Stimulated activated naive CD4-positive, alpha-beta T cell treated with Interleukin-2 at 50 U/mL for 16 hours (primary cell): ENCODE measurements at places on chromosomes 6 and 20.
A peak's percentile ranks its signal among the peaks of the same experiment; 100 is the strongest.

DNA sequence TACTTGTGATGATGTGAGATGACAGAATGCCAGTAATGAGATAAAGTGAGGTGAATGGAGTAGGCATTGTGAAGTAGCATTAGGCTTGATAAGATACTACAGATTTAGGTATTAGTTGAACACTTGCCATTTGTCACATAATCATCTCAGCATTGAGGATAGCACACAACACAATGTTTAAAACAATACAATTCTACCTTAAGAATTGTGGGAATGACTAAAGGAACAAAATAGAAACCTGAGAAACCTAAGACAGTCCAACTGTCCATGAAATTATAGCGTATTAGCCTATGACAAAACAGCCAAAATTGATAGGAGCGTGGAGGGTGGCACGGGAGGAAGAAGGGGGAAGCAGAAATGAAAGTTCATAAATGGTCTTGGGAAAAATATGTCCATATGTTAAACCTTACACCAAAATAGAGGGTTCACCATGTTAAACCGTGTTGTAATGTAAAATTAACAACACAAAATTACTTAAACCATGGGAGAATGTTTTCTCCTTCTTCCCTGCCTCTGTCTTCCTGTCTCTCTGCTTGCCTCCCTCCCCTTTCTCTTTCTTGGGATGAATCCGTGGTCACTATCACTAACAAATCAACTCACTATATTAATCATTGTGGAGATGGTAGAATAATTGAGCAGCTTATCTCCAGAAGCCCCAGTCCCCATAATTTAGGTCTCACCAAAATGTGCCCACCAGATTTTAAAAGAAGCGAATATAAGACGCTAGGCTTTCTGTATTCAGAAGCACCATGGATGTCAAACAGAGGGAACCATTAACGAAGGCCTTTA, 33.0 kb upstream of the HFE start:
- DNase-seq, result no peak

- no peak for DNase-seq
These were observed 675.1 kb upstream of the MMS22L start for GRCh38 chr6:97958134-97958533.

GRCh38 chr6:131597446-131597845, 24.4 kb downstream of the ARG1 start:
- no peak for DNase-seq

DNA sequence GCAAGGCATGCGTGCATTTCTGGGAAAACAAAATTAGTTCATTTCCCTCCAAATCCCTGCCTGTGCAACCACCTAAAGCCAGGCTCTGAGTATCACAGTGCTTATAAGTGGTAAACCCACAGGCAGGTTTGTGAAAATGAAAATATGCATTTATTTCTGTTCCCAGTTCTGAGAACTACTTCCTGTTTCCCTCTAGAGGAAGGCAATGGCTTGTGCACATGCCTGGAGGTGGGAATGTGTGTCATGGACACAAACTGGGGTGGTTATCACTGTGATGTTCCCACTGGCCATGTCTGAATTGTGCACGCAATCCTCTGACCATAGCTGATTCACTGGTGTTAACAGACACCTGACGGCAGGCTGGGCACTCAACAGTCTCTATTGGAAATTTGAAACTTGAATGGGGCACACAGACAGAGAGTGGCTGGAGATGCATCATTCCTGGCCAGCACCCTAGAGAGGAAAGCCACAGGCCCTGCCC, 26.3 kb downstream of the FAM110A start:
- no peak for DNase-seq

- DNase-seq, result no peak
These were observed 568.7 kb upstream of the MARCKS start for GRCh38 chr6:113288409-113288808.

- DNase-seq, result no peak
These were observed 792 bp downstream of the SLC23A2 start for GRCh38 chr20:5000263-5001173.

GRCh38 chr20:32984631-32985354, 19.4 kb downstream of the SUN5 start:
- DNase-seq, result no peak

- no peak for DNase-seq
These were observed 17.7 kb downstream of the SENP6 start for GRCh38 chr6:75619230-75619899.

DNA sequence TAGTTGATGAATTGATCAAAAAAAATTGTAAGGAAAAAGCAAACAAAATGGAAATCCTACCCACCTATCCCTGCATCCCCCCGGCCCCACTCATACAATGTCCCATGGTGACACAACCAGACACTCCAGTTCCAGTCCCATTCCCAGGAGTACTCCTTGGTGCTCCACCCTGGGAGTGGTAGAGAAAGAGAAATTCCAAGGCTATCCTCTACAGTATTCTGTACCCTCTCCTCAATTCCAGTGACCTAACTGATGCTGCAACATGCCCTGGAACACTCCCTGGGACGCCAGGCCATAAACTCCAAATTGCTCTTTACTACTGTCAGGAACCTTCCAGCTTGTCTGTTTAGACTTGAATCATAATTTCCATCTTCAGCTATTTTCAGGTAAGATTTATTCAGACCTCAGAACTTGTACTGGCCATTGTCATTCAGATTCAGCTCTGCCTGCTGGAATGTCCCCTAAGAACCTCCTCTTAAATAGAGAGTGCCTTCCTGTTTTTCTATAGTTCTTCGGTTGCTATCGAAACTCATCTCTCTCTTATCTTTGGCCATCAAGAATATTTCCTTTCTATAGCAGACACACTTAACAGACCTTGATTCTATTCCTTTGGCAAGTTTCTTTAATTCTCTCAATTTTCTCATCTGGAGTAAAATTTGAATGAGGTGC, 8.7 kb downstream of the GPX6 start:
- no peak for DNase-seq

DNA sequence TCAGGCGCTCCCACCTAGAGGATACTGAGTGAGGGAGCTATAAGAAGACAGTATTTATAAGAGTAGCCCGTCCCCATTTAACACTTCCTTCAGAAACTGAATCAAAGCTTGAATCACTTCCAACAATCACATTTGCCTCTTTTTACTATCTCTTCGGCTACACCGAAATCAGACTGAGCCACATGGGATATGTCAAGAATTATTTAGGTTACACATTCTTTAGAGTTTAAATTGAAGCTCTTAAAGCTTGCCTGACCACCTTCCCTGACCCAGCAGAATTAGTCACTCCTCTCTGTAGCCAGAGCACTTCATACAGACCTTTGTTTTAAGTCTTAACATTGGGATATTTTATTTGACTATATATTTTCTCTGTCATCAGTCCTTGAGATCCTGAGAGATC, 163.7 kb downstream of the MAFB start:
- DNase-seq, result no peak

DNA sequence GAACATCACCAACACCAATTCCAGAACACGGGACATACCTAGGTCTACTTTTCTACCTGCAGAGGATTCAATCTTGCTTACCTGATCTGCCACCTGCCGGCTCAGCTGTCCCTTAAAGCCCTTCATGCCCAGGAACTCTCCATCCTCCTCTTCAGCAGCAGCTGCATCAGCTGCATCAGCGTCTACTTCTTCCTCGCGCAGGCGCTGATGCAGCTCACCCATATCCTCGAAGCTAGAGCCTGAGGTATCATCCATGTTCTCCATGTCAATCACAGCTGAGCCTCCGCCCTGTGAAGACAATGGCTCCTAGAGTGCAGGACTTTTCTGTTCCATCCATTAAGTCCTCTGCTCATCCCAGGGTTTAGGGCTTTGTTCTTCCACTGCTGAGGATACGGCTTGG, 918 bp downstream of the YIPF3 start:
- no peak for DNase-seq

DNA sequence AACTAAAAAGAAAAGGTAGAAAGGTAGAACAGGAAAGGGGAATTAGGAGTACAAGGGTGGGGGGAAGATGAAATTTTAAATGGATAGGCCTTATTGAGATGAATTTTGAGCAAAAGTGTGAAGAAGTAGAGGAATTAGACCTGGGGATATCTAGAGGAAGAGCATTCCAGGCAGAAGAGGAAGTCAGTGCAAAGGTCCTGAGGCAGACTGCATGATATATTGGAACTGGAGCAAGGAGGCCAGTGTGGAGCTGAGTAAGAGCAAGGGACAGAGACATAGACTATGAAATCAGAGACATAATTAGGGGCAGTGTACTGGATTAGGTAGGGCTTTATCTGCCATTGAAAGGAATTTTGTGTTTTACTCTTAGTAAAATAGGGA, 40.4 kb downstream of the MAPK14 start:
- no peak for DNase-seq

DNA sequence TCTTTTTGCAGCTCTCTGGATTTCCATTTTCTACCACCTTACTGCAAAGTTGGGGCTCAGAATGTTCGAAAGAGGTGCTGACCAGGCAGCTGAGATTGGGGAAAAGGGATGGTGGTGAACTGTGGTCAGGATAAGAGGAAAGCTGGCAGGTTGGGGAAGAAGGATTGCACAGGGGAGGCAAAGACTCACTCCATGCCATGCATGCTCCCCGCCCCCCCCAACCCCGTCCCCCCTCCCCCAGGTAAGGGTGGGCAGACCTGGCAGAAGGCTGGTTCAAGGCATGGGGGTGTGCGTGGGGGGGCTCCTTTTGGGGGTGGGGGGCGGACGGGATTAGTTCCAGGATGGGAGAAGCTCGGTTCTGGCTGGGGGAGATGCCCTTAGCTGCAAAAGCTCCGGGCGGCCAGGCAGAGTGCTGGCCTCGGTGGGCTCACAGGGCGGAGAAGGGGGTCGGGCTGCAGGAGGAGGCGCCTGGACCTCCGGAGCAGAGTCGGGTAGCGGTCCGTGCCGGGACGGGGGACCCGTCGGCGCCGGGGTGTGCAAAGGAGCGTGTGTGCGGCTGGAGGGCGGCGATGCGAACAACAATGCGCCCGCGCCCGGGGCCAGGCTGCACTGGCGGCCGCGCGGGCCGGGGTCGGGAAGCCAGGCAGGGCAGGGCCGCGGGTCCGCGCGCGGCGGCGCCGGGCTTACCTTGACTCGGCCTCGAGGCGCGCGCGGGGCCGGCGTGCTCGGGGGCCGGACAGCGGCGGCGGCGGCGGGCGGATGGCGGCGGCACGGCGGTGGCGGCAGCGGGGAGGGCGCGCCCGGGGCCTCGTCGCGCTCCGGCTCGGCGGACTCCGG, 880 bp downstream of the ADNP start:
- peak; percentile 25 for DNase-seq

DNA sequence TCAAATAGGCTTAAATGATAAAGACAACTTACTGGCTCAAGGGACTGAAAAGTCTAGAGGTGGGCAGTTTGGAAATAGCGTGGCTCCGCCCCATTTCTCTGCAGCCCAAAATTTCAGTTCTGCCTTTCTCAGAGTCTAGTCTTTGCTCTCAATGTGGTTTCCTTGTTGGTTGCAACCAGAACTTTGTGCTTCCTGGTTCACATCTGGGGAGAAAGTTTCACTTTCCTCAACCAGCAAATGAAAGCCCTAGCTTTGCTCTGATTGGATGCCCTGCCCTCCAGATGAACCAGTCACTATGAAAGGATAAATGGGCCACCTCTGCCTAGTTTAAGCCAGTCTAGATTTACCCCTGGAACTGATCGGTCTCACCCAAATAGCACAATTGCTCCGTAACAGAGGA, 14.9 kb downstream of the SYCP2L start:
- no peak for DNase-seq

GRCh38 chr6:3398165-3398562, 58.7 kb downstream of the SLC22A23 start:
- no peak for DNase-seq

DNA sequence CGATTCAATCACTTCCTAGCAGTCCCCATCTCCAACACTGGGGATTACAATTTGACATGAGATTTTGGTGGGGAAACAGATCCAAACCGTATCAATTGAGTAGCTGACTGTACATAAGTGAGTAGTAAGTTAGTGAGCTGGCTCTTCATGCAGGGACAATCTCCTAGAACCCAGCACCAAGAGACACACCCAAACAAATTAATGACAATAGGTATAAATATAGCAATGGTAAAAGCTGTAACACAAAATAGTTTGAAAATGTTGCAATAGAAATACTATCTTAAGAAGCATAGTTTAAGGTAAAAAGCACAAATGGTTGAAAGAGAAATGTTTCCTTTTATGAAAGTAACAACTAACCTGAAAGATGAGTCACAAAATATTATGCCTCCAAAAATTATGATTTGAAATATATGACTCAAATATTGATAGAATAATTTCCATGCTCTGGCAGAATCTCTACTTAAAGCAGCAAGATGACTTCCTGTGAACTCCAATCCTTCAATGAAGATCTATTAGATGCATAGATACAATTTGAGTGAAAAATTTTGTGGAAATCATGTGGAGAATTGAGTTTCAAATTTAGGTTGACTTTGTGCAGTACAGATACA, 5.4 kb upstream of the SIRPB1 start:
- no peak for DNase-seq

DNA sequence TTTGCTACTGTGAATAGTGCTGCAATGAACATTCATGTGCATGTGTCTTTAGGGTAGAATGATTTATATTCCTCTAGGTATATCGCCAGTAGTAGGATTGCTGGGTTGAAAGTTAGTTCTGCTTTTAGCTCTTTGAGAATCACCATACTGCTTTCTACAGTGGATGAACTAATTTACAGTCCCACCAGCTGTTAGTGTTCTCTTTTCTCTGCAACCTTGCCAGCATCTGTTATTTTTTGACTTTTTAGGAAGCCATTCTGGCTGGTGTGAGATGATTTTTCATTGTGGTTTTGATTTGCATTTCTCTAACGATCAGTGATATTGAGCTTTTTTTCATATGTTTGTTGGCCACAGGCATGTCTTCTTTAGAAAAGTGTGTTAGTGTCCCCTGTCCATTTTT, 40.0 kb downstream of the PLG start:
- DNase-seq, result no peak
